ENCODE measurements at places on chromosomes 11 and 22.
A peak's percentile ranks its signal among the peaks of the same experiment; 100 is the strongest.

GRCh38 chr11:47001781-47002181, 65.2 kb downstream of the CSTPP1 start:
- DNase-seq: no peak

- DNase-seq: no peak
Observed at GRCh38 chr11:125934473-125934872, 11.4 kb upstream of the VSIG10L2 start.

DNA sequence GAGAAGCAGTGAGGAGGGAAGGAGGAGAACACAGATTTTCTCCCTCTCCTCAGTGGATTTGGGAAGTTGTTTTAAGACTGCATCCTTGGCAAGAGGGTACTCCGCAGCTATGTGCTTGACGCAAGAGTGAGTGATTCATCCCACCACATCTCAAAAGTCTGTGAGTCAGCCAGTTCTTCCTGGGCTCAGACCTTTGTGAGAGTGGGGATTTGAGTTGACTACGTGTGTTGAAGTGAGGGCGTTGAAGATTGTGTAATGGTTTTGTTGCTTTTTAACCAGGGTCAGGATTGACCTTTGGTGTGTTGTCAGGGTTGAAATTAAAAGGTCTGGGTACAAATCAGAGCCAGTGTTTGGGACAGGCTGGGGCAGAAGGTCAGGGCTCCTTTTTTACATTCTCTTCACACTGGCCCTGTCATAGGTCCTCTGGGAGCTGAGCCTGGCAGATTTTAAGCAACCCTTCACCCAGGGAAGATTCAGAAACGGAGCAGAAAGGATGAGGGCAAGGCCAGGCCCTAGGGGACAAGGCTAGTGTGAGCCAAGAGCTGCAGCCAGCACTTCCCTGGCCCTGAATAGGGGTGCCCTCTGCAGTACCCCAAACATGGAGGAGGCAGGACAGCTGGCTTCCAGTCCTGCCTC, 4.2 kb upstream of the C11orf86 start:
- DNase-seq: peak; percentile 100

GRCh38 chr11:58933661-58934060, 5.6 kb upstream of the GLYATL1 start:
- no peak for DNase-seq

DNA sequence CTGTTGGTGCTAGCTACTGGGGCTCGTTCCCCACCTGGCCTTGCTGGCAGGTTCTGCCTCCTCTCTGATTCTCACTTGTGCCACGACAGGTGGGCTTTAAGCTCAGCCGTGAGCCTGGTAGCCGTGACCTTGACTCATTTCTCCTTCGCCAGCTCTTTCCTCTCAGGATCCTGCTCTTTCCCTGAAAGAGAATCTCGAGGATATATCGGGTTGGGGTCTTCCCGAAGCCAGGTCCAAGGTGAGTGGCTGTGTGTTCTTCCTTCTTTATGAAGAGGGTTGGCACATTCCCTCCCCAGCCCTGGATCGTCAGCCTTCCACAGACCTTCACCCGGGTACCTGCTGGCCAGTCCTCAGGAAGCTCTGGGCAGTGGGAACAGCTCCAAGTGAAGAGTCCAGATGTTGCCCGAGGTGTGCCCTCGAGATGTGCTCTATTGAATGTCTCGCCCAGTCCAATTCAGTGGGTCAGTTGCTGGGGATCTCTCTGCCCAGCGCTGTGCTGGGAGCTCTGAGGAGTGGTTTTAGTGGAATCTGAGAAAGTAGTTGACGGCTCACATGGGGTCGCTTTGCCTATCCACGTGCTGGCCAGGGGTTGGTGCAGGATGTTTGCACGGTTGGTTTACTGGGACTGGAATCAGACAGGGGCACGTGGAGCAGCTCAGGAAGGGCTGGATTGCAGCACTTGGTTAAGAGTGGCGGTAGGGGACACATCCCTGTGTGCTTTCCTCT, 1.4 kb downstream of the ZNF74 start:
- DNase-seq: no peak

DNA sequence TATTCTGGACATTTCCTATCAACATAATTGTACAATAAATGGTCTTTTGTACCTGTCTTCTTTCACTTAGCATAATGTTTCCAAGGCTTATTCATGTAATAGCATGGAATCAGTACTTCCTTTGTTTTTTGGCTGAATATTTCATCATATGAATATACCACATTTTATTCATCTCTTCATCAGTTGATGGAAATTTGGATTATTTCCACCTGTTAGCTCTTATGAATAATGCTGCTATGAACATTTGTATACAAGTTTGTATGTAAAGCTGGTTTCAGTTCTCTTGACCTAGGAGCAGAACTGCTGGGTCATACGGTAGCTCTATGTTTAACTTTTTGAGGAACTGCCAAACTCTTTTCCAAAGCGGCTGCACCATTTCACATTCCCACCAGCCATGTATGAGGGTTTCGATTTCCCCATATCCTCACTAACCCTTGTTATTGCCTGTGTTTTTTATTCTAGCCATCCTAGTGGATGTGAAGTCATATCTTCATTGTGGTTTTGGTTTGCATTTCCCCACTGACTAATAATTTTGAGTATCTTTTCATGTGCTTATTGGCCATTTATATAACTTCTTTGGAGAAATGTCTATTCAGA, 20.9 kb downstream of the EXT2 start:
- DNase-seq: no peak

DNA sequence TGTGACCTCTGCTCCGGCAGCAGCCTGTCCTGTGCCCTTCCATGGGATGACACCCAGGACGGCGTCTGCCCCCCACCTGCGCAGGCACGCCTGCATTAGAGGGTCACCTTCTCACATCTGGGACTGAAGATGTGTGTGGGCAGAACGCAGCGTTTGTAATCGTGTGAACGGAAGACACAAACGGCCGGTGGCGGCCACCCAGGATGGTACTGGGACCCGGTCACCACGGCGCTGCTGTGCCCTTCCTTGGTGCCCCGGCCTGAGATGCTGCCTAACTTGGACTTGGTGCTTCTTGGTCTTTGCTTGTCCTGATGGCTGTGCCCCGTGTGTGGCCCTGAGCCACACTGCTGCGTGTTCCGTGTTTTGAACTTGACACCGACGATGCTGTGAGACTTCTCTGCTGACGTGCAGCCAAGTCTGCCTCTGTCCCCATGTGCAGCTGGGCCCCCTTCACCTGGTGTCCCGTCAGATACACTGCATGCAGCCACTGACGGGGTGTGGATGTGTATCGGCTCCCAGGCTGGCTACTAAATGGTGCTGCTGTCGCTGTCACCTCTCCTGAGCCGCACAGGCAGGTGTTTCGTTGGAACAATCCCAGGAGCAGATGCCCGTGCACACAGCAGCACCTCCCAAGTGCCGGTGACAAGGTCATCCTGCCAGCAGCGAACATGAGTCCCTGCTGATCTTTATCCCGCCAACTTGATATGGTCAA, 21.4 kb downstream of the YPEL1 start:
- DNase-seq: no peak

- no peak for DNase-seq
Observed at GRCh38 chr11:64291752-64292459, 804 bp downstream of the KCNK4 start.

GRCh38 chr11:27095887-27096286, 55.3 kb downstream of the BBOX1 start:
- DNase-seq: no peak

DNA sequence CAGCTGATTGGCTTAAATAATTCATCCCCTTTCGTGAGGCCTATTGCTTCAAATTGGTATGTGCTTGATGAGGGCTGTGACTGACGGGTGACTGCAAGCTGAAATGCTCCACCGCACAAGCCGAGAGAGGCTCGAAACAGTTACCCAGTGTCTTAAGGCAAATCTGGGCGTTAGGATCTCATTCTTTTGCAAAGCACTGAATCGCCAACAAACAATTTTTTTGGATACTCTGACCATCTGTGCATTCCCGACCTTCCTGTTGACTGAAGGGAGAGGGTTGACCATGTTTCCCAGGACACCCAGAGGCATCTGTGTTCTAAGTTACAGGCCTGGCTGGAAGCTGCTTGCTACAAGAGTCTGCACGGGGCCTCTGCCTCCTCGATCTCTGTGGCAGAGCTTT, 32.1 kb downstream of the CACNG2 start:
- DNase-seq: no peak

DNA sequence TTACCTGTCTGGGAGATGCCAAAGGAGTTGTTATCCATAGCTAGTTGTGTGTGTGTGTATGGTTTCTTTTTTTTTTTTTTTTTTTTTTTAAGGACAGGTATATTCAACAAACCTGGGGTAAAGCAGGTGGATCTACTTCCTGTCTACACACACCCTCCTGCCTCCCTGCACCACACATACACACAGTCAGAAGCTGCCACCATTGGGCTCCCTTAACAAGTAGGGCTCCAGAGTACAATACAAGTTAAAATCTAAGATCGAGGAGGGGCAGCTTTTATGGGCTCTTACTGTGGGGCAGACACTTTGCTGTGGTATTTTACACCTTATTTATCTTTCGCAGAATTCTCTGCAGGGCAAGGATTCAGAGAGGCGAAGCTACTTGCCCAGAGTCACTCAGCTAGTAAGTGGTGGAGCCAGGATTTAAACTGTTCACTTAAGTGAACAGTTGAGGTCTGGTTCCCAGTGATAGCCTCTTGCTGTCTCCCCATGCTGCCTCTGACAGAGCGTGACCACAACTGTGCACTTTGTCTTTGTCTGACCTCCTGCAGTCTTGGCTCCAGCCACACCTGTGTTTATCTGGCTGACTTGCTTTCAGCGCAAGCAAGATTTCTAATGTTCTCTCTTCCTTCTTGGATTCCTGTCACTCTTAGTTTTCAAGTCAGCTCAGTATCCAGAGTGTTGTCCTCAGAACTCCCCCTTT, 135.0 kb downstream of the CSNK2A3 start:
- no peak for DNase-seq

- no peak for DNase-seq
Observed at GRCh38 chr11:8266246-8267241, 2.9 kb upstream of the LMO1 start.

DNA sequence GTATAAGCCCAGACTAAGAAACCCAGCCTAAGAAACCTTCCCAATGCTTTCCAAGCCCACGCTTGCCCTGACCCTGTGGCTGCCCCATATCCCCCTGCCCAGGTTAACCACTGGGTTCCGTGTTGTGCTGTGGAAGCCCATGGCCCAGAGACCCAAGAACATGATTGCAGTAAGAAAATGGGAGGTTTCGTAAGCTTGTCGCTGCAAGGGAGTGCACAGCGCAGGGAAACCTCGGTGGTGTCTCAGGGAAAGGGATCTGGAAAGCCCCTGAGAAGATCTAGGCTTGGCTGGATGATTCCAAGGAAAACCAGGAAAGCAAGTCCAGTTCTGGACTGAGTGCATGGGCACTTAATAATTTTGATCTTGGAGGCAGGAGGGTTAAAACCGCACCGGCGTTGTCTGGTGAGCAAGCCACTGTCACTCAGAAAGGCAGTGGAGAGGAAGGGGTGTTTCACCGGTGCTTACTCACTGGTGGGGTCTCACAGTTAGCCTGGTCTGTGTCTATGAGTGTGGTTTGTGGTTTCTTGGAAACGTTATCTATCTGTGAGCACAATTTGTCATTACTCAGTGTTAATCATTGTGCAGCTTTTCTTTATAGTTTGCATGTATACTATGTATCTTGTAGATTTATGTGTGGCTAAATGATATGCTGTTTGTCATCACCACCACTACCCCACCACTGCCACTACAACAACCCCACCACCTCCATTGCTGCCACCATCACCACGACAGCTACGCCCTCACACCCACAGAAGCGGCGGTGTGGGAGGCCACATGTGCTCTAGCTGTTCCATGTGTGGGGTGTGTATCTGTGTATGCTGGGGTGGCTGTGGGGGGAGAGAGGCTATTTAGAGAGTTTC, 53.3 kb upstream of the PRDM11 start:
- DNase-seq: peak; percentile 66

DNA sequence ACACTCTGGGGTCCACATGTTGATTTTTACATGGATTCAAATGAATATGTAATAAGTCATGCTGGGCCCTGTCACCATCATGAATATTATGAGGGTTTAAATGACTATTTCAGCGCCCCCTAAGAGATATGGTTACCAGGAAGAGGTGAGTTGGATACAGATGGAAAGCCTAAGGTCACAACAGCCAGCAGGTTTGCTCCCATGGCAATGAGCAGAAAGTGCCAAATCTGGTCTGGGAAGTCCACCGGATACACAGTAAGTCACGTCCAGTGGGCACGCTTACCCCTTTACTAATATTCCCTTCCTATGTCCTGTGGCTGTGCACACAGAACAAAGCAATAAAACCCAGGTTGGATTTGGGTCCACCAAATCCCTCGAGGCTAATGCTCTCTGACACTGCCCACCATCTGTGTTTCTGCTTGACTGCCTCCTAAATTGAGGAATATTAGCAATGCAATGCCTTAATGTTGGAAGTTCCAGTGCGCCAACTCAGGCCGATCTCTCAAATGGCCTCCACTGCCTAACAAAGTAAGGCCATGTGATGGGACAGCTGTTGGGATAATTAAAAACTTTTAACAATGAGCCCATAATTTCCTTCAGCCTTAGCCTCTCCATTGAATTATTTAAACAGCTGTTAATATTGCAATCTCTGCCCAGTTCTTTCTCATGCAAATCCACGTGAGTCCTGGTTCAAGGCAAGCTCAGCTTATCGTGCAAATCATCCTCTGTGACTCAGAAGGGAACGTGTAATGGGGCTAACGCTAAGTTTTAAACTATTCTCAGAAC, 97.6 kb downstream of the SLC1A2 start:
- DNase-seq: peak; percentile 95

DNA sequence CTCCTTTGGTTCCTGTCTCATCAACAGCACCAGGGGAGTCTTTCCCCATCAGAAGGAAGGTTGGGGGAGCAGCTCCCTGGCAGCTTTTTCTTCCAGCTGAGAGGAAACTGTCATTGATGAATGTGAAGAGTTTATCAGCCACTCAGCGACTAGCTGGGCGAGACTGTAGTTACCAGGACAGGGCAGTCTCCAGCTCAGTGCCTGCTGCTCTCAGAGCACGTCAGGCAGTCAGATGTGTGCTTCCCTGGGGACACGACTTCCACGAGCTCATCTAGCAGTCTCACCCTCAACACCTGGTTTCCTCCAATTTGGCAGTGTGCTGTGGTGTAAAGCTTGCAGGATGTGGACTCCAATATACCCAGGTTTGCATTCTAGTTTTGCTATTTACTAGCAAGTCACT, 12.5 kb upstream of the C1QTNF4 start:
- DNase-seq: peak; percentile 58

GRCh38 chr22:20859615-20860014, 808 bp downstream of the SNAP29 start:
- no peak for DNase-seq
